Left kidney (tissue), 8 donors: ENCODE measurements at places on chromosomes 2 and 18.

DNA sequence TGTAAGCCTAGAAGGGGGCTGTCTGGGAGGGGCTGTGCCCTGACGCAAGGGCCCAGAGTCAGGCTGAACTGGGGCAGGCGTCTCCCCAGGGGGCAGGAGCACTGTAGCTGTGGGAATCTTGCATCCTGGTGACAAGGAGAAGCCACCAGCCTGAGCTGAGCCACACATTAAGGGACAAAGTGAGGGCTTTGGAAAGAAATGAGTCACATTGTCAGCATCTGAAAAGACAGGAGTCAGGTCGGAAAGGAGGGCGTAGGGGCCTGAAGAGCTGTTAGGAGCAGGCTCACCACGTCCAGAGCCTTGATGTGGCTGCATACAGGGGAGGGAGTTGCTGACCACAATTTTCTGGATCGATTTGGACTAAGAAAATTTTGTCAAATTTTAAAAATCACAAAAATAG is 298.6 kb downstream of the CYP26B1 start:
- no peak for DNase-seq

DNA sequence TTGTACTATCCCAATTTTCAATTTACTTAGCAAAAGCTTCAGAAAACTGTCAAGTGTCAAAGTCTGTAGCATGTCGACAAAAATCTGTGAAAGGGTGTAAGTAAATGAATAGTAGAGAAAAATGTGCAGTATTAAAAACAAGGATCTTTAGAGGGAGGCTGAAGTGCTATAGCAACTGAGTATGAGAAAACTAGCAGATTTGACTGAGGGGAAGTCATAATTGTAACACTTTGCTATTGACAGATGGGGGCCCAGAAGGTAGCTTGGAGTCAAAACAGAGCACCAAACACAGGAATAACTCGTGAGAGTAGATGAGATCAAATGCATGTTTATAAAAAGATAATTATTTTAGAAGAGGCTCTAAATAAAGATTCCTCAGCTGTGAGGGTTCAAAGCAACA is 657.7 kb downstream of the TMEM182 start:
- DNase-seq: no peak

- no peak for DNase-seq
Measured at GRCh38 chr2:10079870-10080535, at the start of gene CYS1. CYS1 (minus strand) TSS chr2:10080411; CDS start chr2:10080223, 188 bp downstream.

GRCh38 chr2:28958689-28959088 is 22.4 kb upstream of the TOGARAM2 start:
- DNase-seq: peak; percentile 79

DNA sequence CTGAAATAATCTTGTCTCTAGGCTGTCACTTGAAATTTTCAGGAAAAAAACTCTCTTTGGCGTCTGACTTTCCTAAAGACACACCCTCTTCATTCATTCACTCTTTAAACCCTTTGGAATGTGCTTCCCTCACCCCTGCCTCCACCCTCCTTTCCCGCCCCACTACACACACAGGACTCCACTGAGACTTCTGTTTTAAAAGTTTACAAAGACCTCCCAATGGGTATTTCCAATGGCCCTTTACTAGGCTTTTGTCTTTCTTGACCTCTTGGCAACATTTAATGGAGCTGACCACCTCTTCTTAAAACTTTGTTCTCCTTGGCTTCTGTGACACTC is 96.1 kb downstream of the RBMS1 start:
- DNase-seq: no peak

GRCh38 chr2:204842661-204843485 is 297.6 kb downstream of the PARD3B start:
- no peak for DNase-seq

DNA sequence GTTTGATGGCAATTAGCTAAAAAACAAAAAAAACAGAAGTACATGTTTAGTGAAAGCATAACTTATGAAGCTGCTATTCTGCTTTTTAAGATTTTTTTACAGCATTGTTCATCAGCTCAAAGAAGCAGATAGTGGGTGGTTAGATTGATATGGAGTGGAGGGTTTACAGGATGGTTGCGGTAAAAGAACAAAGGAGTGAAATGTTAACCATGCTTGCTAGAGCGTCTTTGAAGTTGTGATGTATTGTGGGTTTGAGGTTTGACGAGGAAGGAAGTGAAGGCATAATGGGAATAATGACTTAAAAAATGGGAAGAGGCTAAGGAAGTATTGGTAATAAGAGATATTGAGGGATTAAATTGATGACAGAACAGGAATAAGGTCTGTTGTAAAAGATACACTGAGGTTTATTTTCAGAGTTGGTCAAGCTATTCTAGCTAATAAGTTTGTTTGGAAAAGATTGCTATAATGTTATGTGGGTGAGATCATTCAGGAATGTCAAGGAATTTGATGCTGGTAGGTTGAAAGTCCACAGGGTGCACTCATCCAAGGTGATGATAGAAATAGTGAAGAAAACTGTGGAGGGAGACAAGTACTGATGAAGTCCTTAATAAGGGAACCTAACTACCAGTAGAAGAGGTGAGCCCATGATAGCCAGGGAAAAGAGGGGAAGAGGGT is 14.6 kb downstream of the SPOPL start:
- no peak for DNase-seq

- DNase-seq: no peak
Measured at GRCh38 chr2:136323935-136324334, 206.0 kb upstream of the CXCR4 start.

DNA sequence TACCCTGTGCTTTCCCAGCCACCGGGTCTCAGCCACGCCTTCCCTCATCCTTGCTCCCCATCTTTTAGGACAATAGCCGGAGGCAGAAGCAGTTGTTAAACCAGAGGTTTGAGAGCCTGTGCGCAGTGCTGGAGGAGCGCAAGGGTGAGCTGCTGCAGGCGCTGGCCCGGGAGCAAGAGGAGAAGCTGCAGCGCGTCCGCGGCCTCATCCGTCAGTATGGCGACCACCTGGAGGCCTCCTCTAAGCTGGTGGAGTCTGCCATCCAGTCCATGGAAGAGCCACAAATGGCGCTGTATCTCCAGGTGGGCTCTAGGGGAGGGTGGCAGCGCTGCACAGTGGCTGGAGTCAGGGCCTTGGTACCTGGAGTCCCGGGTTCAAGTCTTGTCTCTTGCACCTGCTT is 2.7 kb downstream of the UCN start:
- no peak for DNase-seq

GRCh38 chr18:36593001-36593400 is 235.8 kb downstream of the TPGS2 start:
- no peak for DNase-seq

- no peak for DNase-seq
Measured at GRCh38 chr2:106106622-106107508, 87.2 kb downstream of the UXS1 start.

DNA sequence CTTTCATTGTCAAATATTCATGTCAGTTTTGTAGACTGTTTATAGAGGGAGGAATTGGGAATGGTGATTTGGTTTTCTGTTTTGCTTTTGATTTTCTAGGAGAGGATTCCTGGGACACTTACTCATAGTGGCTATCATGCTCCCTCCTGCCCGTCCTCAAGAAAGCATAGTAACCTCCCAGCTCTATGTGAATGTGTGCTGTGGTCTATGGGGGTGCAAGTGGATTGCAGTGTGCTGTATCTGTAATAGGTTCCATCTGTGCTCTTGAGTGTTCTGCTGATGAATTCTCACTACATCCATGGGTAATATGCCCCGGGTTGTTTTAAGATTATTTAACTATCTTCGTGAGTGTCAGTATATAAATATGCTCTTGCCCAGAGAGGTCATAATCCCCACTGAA is 811.3 kb downstream of the CNTNAP5 start:
- no peak for DNase-seq

- peak; percentile 6 for DNase-seq
Measured at GRCh38 chr2:86453836-86454235, 12.7 kb downstream of the KDM3A start.

GRCh38 chr18:3402982-3403451 is 47.0 kb upstream of the TGIF1 start:
- DNase-seq: no peak

- no peak for DNase-seq
Measured at GRCh38 chr2:100198461-100199230, 56.3 kb upstream of the AFF3 start.

DNA sequence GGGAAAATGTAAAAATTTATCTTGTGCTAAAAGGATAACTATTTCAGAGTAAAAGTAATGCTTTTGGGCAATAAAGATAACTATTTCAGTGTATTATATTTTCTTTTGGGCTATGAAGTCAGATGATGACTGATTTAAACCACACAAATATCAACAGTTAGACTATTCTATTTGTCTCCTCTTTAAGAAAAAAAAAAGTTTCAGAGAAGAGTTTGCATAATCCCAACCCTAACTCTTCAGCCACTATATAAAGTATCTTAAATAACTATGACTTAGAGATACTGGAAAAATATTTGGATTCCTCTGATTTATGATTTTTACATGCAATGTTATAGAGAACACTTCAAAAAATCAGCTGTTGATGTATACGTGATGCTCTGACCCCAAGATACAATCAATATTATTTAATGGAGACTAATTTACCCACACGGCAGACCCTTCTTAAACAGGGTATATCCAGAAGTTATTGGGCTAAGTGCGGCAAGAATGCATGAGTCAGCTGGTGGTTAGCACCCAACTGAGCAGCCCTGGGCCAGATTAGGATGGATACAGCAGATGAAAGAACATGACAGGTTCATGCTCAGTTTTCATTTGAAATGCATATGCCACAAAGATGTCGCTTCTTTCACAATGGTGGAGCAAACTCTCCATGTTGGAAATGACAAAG is 279.0 kb downstream of the AFF3 start:
- no peak for DNase-seq

GRCh38 chr2:206422493-206422892 is 20.8 kb upstream of the ADAM23 start:
- no peak for DNase-seq

DNA sequence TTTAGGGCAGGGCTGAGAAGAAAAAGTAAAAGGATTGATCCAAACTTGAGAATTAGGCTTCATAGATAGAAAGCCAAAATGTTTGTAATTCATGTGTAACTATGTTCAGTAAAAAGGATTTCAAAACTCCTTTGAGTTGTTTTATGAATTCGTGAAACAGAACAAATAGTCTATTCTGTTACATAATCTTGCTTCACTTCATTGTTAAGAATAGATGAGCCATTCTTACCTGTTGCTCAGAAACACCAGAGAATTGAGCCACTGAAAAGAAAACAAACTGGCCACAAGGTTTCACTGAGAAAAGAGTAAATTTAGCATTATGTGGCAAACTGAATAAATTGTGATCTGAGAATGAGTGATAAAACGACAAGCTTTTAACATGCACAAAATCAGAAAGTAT is 4.5 kb upstream of the ITPRID2 start:
- no peak for DNase-seq

DNA sequence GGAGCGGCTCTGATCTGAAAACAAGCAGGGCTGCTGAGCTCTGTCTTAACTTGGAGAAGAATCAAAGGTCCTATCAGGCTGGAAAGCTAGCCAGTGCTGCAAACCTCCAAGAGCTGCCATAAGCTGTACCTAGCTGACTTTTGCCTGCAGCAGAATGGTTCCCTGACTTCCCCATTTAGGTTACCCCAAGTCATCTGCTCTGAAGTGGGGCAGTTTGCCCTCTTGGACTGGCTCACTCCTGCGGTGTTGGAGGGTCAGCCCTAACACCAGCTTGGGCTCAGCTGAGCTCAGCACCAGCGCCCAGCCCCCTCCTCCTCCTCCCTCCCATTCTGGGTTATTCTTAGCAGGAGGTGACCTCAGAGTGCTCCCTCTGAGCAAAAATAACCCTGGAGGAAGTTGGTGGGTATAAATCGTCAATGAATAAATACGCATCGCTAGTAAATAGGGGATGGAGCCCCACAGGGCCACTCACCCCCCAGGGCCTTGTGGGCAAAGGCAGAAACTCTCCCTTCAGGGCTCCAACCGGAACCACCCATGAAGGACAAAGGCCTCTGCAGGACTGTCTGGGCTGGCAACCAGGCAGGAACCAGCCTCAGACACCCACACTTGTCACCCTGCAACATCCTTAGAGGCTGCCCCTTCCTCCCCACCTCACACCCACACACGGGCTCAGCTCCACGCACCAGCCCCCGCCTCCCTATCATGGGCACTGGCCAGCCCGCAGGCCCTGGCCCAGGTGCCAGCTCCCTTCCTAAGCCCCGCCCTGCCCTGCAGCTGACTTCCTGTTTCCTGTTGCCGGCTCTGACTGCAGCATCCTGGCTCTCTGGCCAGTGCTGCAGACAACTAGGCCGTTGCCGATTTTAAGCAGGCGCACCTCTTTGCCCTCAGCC is 46.9 kb downstream of the DNMT3A start:
- DNase-seq: no peak

GRCh38 chr2:74551942-74552913 is 1.5 kb downstream of the LOXL3 start:
- DNase-seq: no peak

DNA sequence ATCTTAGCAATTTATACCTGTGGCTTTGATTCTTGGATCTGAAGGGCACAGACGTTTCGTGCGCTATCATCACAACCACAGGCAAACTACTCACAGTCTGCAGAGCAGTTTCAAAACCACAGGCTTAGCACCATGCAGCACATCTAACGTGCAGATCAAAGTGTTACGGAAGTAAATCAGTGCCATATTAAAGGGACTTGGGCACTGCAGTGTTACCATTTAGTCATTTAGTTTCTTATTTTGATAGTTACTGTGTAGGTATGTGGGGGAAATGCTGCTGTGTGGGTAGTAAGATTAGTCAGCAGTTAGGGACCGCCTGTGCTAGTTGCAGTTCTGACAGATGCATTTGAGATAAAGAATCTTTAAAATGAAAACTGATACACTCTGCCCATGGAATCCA is 384.0 kb downstream of the NBAS start:
- no peak for DNase-seq

DNA sequence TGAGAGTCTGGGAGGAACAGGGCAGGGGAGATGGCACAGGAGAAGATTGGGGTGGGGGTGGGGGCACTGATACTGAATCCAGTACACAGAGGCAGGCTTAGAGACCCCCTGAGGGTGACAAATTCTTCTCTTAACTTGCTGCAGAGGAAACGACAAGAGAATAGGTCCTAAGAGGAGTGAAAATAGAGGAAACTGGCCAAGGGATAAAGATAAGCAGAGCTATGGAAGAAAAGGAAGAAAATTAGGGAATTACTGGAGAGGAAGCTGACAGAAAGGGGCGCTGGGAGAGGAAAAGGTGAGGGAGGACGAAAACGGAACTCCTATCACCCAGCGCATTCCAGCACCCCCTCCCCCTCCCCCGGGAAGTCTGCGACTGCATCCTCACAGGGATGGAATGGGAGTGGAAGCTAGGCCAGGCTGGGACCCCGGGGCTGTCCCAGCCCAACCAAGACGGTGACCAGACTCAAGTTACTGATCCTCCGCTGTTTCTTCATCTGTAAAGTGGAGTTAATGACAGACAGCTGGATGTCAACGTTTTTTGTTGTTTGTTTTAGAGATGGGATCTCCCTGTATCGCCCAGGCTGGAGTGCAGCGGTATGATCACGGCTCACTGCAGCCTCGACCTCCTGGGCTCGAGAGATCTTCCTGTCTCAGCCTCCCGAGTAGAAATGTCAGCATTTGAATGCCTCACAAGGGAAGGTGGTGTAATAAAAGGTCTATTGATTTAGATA is 2.6 kb upstream of the EMX1 start:
- DNase-seq: no peak

GRCh38 chr2:833180-833579 is 117.5 kb upstream of the SNTG2 start:
- DNase-seq: no peak

- no peak for DNase-seq
Measured at GRCh38 chr2:175064797-175065196, 59.6 kb upstream of the CHN1 start.
